ENCODE measurements at places on chromosomes 2 and 18.

- DNase-seq = no peak
These were observed 53.5 kb upstream of the SLC38A11 start for GRCh38 chr2:165008730-165009315.

DNA sequence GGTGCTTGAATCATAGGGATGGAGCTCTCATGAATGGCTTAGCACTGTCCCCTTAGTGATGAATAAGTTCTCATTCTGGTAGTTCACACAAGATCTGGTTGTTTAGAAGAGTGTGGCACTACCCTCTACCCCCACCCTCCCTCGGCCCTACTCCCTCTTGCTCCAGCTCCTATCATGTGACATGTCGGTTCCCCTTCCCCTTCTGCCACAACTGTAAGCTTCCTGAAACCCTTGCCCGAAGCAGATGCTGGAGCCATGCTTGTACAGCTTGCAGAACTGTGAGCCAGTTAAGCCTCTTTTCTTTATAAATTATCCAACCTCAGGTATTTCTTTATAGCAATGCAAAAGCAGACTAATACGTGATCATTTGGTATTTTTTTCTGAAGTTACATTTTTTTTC is 1012.6 kb downstream of the BCL11A start:
- no peak for DNase-seq

- no peak for DNase-seq
These were observed 299.3 kb downstream of the SOX11 start for GRCh38 chr2:5991305-5991968.

DNA sequence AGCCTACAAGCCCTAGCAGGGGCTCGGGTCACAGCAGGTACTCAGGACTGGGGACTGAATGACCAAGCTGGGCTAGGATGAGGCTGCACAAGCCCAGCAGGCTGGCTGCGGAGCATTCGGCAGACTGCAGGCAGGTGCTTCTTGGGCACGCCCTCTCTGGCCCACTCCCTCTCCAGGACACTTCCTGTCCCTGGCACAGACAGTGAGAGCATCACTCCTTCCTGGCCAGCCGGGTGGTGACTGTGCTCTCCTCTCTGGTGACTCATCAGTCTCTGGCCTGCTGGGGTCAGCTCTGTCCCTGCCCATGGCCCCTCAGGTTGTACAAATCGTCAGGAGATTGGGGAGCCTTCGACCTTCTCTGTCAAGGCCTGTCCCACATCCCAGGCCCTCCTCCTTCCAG is 22.5 kb downstream of the C1QL2 start:
- DNase-seq = no peak

DNA sequence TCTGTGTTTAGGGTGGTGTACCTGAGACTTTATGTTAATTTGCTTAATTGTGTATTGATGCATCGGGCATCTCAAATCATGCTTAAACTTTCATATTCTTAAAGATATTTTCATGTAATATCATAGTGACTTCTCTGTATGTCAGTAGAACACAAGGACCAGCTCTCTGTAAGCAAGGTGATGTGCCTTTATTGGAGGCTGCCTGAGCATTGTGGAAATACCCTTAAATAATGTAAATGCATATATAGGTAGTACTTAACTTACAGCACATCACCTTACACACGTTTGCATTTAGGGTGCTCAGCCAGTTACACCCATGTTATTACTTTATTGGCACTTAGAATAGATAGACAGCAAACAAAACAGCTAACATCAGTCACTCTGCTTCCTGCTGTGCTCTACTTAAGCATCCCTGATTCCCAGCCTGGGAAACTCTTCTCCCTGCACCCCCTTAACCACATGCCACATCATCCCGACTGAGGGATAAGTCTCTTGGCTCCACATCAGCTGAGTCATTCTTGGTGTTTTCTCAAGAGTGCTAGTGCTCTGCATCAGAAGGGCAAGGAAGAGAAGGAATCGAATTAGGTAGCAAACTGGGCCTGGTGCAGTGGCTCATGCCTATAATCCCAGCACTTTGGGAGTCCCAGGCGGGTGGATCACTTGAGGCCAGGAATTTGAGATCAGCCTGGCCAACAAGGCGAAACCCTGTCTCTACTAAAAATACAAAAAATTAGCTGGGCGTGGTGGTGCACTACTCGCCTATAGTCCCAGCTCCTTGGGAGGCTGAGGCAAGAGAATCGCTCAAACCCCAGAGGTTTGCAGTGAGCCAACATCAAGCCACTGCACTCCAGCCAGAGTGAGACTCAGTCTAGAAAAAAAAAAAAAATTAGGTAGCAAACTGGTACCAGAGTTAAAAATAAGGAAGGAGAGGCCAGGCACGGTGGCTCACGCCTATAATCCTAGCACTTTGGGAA is 108.7 kb downstream of the MAP3K20 start:
- DNase-seq = no peak

GRCh38 chr2:223894968-223895367 is 50.2 kb downstream of the WDFY1 start:
- no peak for DNase-seq

DNA sequence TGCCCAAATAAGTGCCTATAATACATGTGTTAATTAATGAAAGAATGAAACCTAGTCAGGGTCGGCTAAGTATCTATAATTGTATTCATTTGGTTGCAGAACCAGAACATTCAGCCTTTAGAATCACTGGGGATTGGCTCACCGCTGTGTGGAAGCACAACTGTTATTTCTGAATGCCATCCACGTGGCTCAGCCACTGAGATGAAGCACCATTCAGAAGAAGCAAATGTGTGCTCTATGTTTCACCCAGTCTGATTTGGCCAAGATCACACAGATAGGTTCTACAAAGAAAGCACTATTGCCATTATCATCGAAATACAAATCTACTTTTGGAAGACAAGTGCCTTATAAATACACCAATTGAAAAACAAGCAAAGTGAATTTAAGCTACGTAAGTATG is 30.6 kb upstream of the SPOPL start:
- DNase-seq = no peak

DNA sequence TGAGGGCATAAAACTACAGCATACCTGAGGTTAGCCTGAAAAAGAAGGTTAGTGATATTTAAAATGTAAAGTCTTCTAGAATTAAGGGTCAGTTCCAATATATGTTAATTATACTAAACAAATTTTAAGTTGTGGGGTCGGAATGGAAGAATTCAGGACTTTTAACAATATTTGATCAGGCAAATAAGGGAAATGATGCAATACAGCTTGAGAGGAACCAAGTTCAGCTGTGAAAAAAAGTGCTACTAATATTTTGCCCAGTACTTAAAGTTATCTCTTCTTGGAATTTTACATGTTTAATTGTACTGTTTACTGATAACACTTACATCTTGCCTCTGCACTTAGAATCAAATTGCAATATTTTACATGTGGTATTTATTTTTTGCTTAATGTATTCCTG is 345.5 kb upstream of the CWC22 start:
- no peak for DNase-seq

DNA sequence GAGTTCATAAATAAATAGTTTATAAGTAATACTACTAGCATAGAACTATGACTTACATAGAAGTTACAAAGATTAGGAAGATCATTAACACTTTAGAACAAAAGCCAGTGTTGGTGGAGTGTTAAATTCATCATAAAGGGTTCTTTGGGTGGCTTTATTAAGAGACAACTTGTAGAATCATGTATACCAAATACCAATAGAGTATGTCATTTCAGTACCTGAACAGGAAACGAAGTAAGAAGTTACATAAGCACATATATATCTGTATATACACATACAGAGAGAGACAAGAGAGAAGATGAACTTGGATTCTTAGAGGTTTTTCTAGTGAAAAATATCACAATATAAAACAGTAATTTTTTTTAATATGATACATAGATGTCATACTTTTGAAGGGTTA is 82.5 kb upstream of the OTX1 start:
- no peak for DNase-seq

DNA sequence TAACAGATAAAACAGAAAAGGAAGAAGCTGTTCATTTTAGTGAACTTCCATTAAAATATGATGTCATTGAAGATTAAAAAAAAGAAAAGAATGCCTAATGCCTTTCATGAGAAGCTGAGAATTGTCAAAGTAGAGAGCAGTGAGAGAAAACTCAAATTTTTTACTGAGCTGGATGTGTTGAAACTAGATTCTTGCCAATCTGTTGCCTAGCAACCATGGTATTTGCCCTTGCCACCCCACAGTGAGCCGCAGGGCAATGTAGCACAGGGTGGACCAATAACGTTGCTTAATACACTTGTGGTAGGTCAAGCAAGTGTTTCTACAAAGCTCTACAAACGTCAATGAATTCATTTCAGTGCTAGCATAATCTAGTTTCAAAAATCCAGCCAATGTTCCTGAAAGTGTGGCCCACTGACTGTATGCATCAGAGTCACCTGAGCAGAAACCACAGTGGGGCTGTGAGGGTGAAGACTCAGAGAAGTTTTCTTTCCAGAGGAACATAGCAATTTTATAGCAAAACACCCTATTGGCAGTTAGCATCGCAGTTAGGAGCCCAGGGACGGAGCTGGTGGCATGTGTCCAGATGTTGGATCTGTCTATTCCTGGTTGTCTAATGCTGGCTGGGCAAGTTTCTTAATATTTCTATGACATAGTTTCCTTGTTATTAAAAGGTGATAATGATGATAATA is 132.2 kb downstream of the DOCK10 start:
- no peak for DNase-seq

DNA sequence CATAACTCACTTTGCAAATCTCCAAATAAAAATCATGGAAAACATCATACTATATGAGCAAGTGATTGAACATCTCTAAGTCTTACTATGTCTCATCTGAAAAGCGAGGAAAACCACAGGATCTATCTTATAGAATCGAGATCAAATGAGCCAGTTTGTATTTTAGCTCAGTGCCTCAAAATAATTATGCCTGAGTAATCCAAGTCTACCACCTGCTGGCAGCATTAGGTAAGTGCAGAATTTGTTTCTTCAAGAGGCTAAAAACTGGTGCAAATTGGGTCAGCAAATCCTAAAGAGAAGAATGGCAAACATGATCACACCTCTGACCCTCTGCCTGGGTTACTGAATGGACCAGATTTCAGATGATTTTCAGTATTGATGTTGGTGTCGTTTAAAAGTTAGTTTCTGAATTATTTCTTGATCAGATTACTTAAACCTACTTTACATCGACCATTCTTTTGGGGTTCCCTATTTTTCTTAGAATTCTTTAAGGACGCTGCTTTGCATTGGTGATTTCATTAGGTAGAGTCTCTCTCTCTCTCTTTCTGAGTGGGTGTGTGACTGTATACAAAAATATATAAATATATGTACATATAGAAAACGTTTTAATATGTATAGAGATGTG is 12.7 kb upstream of the FHOD3 start:
- no peak for DNase-seq

DNA sequence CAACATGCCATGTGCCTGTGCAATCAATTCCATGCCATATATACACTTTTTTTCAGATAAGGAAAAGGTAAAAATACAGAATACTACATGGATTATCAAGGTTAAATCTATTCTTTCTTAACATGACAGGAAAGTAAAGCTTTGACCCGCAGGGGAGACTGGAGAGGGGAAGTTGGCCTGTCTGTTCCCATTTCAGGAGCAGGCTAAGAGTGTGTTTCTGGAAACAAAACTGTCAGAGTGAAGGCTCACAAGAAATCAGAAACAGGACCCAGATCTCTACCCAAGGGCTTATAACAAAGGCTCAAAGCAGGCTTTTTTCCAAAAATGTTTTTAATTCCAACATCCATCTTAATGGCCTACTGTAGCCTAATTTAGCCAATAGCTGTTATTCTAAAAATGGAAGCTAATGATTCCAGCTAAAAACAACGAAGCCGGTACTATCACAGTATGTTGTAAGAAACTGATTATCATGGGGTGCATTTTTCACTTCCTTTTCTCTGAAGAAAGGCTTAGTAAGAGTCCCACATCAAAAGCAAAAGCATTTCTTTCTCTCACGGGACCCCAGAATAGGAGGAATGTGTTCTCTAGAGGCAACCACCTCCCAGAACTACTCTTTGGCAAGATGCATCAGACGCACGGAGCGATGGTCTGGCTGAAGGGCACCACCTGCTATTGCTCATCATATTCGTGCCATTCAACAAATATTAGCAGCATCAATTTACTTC is 41.4 kb downstream of the FECH start:
- no peak for DNase-seq

DNA sequence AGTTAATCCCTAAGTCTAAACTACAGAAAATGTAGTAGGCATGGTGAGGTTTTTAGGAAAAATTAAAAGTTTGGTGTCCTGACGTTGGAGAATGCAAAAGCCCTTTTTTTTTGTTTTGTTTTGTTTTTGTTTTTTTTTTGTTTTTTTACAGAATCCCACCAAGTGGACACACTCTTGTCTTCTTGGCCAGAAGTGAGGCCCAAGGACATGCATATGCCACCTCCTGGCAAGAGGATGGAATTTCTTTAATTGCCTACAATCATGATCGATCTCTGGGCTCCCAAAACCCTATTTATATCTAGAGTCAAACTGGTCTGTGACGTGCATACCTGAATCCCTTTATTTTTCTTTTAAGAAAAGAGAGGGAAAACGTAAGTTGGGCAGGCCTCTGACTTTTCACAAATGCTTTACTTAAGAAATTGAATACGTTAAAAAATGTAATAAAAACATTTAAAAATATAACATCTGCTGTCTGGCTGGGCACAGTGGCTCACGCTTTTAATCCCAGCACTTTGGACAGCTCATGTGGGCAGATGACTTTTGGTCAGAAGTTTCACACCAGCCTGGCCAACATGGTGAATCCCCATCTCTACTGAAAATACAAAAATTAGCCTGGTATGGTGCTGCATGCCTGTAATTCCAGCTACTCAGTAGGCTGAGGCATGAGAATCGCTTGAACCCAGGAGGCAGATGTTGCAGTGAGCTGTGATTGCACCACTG is 502.7 kb downstream of the CBLN2 start:
- no peak for DNase-seq

GRCh38 chr2:134952608-134953007 is 34.0 kb downstream of the CCNT2 start:
- DNase-seq = no peak

GRCh38 chr18:31490833-31491232 is 7.1 kb upstream of the DSG2 start:
- no peak for DNase-seq

- no peak for DNase-seq
These were observed 61.5 kb upstream of the PPM1B start for GRCh38 chr2:44107086-44107740.
